ENCODE measurements at places on chromosomes 2 and 18. TPM values are rescaled to one million over a fixed set of nuclear protein-coding genes. Genes with fewer than 3 reads are reported as not detected.

GRCh38 chr2:127508631-127509034, 17.7 kb downstream of the IWS1 start:
- ATAC-seq, result peak; percentile 98

DNA sequence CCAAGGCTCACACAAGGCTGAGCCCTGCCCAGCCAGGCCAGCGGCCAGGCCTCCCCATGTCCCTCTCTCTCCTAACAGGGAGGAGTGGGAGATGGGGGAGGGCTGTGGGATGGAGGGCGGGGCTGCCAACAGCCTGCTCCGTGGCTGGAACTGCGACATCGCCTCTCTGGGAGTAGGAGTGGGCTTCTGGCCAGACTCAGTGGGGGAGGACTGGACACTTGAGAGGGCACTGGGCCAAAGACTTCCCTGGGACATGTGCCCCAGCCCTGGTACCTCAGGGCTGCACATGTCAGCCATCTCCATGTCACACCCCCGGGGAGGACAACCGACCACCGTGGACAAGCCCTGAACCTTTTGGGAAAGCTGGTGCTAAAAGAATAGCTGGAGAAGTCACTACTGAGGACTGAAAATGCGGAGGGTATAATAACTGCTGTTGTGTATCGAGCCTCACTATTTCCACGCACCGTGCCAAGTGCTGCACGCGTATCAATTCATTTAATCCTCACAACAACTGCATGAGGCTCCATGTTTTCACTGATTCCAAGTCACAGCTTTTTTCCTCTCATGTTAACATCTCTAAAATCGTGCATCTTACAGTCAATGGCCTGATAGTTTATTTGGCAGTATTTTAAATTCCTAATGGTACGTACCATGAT, 127.3 kb downstream of the MSH2 start:
- no peak for ATAC-seq

DNA sequence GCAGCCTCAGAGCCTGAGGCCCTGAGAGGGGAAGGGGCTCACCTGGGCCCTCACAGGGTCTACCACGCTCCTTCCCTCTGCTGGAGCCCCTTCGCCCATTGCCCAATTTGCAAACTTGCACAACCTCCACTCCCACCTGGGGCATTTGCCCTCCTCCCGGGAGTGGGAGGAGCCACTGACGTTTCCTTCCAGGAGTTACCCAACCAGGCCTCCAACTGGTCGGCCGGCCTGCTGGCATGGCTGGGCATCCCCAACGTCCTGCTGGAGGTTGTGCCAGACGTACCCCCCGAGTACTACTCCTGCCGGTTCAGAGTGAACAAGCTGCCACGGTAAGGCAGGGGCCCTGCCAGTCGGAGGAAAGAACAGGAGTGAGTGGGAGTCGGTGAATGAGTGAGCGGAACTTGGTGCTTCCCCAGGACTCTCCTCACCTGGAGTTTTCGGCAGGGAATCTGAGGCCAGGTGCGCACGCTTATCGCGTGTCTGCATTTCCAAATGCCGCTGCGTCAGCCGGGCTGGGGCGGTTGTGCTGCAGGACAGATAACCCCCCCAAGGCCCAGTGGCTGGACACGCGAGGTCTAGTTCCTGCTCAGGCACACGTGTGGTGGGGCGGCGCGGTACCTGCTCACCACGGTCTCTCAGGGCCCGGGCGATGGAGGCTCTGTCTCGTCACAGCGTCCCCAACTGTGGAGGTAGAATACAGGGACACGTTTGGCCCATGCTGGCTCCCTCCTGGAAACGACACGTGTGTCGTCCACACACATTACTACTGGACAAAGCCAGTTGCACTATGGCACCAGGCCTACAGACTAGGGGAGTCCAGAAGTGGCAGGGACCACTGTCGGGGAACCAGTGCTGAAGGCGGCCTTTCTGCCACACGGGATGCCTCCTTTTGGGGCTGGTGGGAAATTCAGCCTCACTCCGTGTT, 11.7 kb downstream of the ANO7 start:
- no peak for ATAC-seq

GRCh38 chr2:9275399-9275798, 68.8 kb downstream of the ASAP2 start:
- no peak for ATAC-seq

DNA sequence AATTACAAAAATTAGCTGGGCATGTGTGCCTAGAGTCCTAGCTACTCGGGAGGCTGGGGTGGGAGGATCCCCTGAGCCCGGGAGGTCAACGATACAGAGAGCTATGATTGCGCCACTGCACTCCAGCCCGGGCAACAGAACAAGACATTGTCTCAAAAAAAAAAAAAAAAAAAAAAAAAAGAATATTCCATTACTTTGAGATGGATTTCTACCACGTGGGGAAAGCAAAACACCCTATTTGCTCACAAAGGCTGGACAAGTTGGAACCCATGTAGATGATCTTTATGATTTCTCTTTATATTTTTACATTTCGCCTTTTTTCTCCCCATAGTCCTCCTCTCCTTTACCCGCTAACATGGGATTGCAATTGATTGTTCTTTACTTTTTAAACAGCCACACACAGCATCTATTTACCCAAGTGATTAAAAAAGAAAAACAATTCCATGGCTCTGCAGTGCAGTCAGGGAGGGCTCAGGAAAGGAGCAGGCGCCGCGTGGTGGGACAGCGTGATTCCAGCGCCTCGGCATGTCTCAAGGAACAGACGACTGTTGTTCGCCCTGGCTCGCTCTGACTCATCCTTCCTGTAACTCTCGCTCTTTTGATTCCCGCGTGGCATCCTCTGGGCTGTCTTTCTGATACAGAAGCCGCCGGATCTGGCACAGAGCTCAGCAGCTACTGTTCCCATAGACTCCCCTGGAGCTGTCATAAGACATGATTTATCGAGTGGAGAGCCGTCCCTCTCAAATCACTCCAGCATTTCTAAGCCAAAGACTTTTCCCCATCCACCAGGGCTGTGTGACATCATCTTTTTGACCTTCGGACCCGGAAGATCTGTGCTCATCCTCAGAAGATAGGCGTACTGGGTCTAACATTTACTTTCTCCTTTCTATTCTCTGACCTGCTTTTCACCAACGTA, 230.4 kb upstream of the AGAP1 start:
- peak; percentile 83 for ATAC-seq

DNA sequence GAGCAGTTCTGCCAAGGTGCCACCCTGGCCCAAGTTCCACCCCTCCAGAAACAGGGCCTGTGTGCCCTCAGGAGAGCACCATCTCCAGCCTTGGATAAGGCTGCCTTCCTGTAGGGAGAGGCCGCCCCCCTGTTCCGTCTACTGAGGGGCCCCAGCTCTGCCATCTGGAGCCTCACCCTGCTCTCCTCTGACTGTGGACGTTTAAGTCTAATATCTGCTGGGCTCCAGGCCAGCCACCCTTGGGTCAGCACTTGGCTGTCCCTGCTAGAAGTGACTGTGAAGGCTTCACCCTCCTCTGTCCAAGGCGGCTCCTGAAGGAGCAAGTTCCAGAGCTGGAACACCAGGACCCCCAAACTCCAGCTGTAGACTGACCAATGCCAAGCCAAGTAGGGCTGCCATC, 26.3 kb downstream of the RHOB start:
- peak; percentile 6 for ATAC-seq

- ATAC-seq, result peak; percentile 68
Observed at GRCh38 chr2:129747500-129748125, 231.9 kb upstream of the RAB6C start.

- ATAC-seq, result peak; percentile 20
Observed at GRCh38 chr2:85811180-85812093, 57.6 kb downstream of the ATOH8 start.

- ATAC-seq, result no peak
Observed at GRCh38 chr2:143719406-143719805, 590.2 kb downstream of the ARHGAP15 start.

- no peak for ATAC-seq
Observed at GRCh38 chr2:142870526-142870925, 6.9 kb upstream of the KYNU start.

DNA sequence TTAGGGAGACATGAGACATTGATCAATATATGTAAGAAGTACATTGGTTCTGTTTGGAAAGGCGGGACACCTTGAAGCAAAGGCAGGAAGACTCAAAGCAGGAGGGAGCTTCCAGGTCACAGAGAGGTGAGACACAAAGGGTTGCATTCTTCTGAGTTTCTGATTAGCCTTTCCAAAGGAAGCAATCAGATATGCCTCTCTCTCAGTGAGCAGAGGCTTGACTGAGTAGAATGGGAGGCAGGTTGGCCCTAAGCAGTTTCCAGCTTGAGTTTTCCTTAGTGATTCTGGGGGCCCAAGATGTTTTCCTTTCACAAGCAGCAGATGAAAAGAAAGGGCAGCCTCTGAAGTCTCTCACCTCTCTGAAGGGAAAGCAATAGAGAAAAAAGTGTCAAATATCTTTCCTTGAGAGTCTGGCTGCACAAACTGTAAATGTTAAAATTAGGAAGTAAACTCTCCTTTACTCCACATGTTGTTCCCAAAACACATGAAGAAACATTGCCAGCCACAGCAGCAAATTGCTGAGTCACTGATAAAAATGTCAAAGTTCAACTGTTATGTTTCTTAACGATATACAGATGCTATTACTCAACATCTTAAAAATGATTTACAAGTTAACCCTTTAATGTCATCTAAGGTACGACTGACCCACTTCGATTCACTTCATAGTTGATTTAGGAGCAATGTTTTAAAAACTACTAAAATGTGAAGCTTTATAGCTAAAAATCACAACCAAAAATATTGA, 40.3 kb downstream of the CYB5A start:
- ATAC-seq, result no peak

GRCh38 chr2:182634386-182634785, 81.7 kb upstream of the DNAJC10 start:
- no peak for ATAC-seq

- peak; percentile 69 for ATAC-seq
Observed at GRCh38 chr2:70371753-70372152, 69.9 kb upstream of the FAM136A start.

DNA sequence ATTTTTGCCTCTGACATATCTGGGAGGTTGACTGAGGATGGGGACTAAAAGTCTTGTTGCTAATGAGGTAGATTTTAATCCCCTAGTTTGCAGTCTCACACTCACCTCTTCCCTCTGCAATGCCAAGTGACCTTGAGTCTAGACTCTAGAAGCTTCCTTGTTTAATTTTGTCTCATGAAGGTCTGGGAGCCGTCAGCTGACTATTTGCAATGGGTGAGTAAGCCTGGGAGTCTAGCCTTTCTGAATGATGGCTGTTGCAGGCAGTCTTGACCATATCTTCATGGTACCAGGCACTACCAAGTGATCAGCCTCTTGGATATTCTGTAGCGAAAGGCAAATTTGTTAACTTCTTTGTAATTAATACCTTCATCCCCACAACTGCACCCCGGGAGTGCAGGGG, 61.2 kb downstream of the ARHGAP15 start:
- no peak for ATAC-seq

DNA sequence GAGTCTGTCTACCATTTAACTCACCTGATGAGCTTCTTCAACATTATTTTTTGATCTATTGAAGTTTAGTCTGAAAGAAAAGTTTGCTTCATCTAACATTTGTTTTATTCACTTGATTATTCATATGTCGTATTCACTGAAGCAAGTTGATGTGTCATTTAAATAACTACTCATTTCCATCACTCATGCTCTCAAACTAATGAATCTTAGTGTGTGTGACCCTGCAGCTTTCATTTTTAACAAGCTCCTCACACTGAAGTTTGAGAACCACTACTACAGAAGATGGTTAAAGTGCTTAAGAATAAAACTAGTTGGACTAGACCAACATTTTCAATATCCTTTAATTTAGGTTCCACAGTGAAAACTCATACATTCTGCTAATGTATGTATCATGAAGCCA, 1.8 kb upstream of the ABI2 start:
- ATAC-seq, result no peak

DNA sequence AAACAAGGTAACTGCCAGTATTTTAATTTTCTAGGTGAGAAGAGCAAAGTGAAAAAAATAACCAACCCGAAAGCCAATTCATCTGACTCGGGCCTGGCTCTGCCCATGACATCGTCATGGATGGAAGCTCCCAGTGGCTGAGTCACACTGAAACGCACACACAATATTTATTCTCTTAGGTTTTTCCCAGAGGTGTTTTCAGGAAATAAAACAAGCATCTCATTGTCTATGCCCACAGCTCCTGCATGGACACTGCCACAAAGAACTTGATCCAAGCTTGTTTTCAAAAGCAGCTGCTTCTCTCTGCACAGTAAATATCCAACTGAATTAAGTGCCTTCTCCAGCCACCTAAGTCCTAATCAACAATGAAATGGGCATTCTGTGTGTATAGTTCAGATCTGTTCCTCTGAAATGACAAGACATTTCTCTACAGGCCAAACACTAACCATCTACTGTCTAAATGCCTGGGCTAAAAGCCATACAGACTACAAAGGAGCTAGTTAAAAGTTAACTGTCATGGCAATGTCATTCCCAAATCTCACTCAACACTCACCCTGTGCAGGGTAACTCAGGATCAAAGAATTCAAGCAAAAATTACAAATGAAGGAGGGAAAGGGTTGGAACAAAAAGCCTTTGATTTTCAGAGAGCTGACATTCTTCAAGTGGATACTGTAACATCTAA, 62.9 kb downstream of the RPL31 start:
- peak; percentile 93 for ATAC-seq

GRCh38 chr2:233062451-233062850, 2.3 kb downstream of the INPP5D start:
- ATAC-seq, result no peak

DNA sequence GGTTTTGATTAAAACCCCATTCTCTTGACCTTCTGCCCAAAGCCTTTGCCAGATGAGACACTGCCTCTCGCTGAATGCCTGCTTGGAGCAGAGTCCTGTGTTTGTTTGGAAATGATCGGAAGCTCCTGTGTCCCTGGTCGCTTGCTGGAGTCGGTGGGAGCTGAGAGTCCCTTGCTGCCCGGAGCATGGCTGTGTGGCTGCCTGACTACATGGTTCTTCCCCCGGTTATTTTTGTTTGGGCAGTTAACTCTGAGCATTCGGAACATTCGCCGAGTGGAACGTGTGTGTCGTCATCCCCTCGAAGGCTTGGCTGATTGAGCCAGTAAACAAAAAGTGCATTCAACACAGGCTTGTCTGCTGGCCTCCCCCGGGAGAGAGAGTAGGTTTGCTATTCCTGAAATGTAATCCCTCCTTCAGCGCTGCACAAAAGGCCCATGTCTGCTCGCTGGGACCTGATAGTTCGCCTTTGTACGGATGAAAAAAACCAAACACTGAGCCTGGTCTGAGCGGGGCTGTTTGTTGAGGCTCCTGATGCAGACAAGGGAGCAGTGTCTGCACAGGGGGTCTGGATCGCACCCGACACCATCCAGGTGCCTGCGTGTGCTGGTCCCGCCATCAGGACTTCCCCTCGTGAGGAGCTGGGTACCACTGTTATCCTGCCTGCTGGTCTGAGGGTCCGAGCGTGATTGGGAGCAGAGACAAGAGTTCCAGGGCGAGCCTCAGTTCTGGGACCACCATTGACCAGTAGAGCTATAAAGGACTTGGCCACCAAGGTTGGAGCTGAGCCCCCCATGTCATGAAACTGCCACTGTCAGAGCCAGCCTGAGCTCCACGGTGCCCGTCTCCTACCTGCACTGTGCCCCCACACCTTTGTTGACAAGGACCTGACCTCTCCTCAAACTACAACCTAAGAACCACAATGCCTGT, 83.8 kb downstream of the AGAP1 start:
- no peak for ATAC-seq

CCDC74A gene
- 1.4 TPM for total RNA-seq

SUCLG1 gene
- 90.5 TPM for total RNA-seq

UGT1A8 gene
- 0.16 TPM for total RNA-seq

FKBP1B gene
- 6.2 TPM for total RNA-seq

DOCK10 gene
- total RNA-seq, result 6.7 TPM

CHRNA1 gene
- not detected for total RNA-seq

SCN9A gene
- total RNA-seq, result 0.28 TPM

SNRNP27 gene
- total RNA-seq, result 14.7 TPM

HNMT gene
- total RNA-seq, result 2.5 TPM

PTPRM gene
- total RNA-seq, result 5.3 TPM

NAT8 gene
- total RNA-seq, result not detected

PFN4 gene
- 0.24 TPM for total RNA-seq

CDH19 gene
- 0.24 TPM for total RNA-seq
